ENCODE measurements at places on chromosomes 1 and 21. TPM values are rescaled to one million over a fixed set of nuclear protein-coding genes. Genes with fewer than 3 reads are reported as not detected.

Gene HHIPL2
- total RNA-seq, result 0.13 TPM

Gene POGZ
- total RNA-seq, result 6.6 TPM

Gene GNAT2
- total RNA-seq, result not detected

Gene DIO1
- total RNA-seq, result not detected

Gene SPRR3
- 342 TPM for total RNA-seq
